ENCODE measurements at places on chromosomes 2 and 18.

DNA sequence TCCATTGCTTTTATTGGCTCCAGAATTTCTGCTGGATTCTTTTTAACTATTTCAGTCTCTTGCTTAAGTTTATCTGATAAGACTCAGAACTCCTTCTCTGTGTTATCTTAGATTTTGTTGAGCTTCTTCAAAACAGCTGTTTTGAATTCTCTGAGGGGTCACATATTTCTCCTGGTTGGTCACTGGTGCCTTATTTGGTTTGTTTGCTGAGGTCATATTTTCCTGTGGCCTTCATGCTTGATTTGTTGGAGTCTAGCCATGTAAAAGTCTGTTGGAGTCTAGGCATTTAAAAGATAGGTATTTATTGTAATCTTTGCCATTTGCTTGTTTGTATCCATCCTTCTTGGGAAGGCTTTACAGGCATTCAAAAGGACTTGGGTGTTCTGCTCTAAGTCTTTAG is 398.7 kb downstream of the DSEL start:
- no peak for DNase-seq

DNA sequence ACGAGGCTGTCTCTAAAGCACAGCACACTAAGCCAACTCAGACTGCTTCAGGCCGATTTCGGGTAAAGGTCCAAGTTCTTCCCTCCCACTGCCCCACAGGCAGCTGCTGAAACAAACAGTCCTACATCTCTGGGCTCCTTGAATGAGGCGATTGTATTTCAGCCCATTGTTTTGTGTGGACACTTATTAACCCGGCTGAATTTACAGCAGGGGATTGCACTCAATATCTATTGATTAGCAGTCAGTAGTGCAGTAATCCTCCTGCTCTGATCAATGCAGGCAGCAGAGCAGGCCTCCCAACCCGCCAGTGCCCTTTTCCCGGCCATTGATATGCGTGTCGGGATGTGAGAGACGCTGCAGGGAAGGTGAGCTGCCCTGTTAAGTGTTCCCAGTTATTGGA is 330.1 kb downstream of the CMPK2 start:
- no peak for DNase-seq

DNA sequence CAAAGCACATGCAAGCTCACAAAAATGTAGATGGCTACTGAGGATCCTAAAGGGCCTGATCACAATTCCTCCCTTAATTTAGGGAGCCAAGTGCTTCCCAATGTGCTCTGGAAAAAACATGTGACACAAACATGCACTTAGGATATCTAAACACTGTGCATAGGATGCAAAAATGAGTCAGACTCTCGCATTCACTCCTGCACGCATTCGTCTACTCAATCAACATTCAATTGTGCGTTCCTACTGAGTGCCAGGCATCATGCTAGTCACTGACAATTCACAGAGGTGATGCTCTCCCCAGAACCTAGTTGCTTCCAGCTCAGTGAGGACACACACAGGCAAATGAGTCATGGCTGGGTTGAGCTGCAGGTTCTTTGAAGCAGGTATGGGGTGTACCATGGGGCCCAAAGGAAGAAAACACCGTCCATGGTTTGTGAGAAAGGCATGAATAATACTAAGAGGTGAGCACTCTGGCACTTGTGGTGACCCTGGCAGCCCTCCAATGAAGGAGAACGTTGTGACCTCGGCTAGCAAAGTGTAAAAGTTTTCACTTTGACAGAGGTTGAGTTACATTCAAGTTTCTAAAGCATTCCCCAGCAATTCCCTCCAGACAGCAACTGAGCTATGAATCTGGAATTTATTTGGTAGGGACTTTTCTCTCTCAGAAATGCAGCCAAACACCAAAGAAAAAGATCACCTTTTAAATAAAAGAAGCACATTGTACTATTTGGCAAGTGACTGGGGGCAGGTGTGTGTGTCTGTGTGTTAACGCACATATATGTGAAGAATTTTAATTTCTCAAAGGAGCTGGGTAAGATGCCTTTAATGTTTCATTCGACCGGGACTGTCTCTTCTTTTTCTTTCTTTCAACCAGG is 173.3 kb downstream of the ALPK2 start:
- no peak for DNase-seq

- no peak for DNase-seq
Observed at GRCh38 chr2:30867385-30867784, 60.1 kb upstream of the CAPN13 start.

DNA sequence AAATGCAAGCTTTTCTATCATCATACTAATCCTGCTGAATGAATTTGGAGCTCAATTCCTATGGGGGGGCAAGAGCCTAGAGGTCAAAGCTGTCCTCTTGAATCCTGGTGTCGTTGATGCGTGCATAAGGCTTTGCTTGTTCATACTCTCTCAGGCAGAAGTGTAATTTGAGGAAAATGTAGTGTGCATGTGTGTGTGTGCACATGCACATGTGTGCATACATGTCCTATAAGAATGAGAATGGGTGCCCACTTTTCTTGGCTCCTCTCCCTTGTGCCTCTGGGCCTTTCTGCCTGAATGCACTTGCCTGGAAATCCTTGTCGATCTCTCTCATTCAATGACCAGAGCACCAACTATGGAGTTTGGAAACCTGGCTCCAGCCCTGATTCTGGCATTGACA is 28.5 kb upstream of the C18orf32 start:
- no peak for DNase-seq

DNA sequence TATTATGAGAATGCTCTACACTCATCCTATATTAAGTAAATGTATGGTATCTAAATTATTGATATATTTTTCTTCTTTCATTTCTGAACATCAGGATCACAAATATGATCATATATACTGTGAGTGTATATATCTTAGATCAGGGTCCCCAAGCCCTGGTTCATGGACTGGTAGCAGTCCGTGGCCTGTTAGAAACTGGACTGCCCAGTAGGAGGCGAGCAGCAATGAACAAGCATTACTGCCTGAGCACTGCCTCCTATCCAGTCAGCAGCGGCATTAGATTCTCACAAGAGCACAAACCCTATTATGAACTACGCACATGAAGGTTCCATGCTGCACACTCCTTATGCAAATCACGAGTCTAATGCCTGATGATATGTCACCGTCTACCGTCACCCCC is 1247.1 kb upstream of the NXPH2 start:
- no peak for DNase-seq

DNA sequence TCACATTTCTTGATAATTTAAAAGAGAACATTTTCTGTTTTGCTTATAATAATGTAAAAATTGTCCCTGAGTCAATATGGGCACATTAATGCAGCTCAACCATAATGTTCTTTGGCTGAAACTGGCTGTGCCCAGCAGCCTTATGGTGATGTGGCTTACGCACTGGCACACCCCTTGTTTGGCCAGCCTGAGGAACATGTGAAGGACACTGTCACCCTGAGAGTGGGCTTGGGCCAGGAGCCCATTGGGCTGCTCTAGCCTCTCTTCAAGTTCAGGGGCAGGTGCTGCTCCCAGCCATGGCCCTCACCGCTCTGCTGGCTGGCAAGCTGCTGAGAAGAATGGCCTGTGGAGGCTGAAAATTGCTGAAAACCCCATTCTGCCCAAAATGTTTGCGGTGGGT is 37.5 kb downstream of the MRPL33 start:
- DNase-seq: no peak

GRCh38 chr2:165572151-165572550 is 102.7 kb downstream of the CSRNP3 start:
- peak; percentile 52 for DNase-seq

DNA sequence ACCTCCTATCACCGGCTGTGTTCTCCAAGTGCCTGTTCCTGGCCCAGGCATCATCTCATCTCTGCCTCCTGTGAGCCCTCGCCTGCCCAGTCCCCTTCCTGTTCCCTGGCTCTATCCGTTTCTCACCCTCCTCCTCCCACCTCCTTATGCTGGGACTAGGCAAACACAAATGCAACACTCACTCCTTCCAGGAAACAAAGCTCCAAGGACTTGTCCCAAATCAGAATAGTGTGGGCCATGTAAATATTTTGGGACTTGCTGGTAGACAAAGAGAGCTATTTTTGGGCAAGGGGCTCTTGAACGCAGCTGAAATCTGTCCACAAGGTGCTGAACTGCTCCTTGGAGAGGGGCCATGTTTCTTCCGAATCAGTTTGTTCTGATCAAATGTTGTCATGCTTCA is 25.3 kb downstream of the MBP start:
- no peak for DNase-seq

DNA sequence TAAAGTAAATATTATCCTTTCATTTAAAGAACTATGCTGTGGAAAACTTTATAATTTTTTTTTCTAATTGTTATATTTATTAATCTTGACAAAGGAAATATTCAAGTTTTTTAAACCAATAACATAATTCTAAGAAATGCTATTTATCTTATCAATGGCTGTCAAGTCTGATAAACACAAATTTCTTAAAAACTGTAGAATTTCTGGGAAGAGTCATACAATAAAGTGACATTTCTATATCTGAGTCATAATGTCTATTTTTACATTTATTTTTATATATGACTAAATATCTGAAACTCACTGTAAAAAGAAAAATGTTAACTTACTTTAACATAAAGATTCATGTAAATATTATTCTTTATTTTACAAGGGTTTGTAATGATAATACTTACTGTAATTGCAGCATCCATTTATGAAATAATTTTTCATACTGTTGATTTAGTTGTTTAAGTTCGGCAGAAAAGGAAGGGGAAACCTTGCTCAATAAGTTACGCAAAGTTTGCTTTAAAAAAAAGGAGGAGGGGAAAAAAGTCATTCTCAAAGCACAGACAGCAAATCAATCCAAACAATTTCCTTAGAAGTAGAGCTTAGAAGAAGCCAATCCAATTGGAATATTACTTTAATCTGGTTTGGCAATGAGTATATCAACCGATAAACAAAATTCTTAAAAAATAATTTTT is 32.4 kb downstream of the ORC2 start:
- no peak for DNase-seq

DNA sequence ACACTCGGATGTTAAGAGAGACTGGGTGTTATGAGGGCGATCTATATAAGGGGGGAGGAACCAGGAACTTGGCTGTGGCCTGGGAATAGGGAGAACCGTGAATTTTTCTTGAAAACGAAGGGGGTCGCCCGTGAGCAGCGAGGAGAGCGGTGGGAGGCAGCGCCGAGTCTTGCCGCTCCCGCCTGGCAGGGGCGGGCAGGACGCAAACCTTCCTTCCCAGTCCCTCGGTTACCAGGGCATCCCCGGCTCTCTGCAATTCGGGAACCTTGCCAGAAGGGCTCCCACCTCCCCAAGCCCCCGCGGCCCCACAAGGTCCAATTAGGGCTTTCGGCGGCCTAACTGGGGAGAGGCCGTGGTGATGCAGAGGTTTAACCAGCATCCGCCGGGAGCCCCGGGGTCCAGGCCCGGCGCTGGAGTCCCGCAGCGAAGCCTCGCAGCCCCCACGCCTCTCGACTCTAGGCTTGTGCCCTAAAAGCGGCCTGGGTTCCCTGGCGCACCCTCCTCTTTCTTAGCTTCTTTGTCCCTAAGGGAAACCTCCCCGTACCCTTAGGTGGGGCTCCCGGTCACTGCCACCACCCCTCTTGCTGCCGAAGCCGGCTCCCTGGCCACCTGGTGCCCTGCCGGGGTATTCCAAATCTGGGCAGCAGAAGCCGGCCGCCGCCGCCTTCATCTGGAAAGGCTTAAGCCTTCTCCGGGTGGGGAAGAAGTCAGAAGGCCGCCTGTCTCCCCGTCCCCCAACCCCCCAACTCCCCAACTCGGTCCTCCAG is 680 bp upstream of the FHOD3 start:
- peak; percentile 50 for DNase-seq

DNA sequence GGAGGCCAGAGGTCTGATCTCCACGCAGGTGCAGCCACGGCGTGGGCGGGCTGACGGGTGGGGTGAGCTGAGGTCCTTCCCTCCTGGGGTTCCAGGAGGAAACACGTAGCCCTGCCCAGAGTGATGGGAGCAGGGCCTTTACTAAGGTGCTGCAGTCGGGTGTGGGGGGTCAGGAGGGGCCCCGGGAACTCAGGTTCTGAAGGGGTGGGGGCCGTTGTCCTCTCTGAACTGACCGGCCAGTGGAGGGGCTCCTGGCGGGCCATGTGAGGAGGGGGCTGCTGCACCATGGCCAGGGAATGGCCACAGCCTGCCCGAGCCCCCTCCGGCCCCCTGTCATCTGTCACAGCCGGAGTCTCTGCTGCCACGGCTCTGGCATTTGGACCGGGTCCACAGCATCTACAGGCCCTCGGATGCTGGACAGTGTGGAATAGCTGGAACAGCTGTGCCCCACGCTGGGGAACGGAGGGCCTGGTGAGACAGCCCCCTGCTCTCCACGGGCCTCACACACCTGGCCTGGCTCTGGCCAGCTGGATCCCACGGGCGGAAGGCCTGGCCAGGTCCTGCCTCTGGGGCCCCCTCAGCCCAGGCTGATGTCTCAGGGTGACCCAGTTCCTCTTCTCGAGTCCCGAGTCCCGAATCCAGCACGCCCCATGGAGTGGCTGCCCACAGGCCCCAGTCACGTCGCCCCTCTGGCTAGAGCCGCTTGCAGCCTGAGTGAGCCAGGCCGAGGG is 145.6 kb upstream of the GPC1 start:
- DNase-seq: no peak

DNA sequence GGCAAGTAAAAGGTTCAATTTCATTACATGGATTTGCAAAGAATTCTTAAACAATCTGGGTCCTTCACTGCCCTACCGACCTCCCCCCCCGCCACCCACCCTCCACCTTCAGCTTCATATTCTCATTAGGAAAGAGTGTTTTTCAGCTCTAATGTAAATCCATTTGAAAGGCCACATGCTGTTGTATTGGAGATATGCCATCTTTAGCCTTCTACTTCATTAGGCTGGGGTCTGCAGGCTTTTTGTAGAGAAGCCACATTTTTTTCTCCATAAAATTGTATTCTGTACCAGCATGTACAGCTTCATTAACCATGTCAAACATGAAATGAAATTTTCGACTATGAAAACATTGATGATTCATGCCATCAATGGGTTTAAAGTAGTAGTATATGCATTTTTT is 42.8 kb upstream of the THUMPD2 start:
- no peak for DNase-seq

DNA sequence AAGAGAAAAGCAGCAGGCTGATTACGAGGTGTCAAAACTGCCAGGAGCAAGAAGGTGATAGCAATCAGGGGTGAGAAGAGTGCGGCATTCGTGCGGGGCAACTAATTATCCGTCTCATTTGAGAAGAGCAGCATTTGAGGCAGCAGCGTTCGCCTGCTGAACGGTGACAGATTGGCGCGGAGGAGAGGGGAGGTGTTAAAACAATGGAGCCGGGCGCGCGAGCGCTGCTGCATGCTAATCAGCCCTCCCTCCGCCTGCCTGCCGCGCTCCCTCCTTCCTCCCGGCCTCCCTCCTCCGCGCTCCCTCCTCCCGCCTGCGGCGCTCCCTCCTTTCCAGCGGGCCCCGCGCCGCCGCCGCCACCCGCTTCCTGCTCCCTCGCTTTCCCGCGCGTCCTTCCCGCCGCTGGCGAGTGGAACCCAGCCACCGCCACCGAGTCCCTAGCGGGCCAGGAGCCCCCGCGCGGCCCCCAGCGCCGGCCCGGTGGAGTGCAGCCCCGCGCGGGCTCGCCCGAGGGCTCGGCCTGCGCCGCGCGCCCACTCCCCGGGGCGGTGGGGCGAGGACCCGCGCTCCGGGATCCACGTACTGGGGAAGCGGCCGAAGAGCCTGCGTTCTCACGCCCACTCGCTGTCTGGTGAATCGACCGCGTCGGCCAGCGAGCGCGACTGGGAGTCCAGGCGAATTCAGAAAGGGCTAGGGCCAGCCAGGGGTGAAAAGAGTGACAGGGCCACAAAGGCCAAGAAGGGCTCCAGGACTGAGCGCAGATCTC is 69.5 kb upstream of the PSMD14 start:
- no peak for DNase-seq

Measured in NCI-H1436 (cell line).